Cerebellum (tissue), 4 donors: ENCODE measurements at places on chromosomes 6 and 20.
A peak's percentile ranks its signal among the peaks of the same experiment; 100 is the strongest.

GRCh38 chr6:143901885-143902750 lies 37.8 kb downstream of the ZC2HC1B start:
- no peak for DNase-seq

DNA sequence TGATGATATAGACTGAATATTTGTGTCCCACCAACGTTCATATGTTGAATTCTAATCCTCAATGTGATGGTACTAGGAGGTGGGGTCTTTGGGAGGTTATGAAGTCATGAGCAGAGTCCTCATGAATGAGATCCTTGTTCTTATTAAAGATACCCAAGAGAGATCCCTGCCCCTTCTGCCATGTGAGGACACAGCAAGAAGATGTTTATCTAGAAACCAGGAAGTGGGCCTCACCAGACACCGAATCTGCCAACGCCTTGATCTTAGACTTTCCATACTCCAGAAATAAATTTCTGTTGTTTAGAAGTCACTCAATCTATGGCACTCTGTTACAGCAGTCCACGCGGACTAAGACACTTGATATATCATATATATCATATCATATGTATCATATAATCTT lies 67.7 kb upstream of the GCM1 start:
- DNase-seq = no peak

- DNase-seq = peak; percentile 49
Measured at GRCh38 chr6:105799056-105799455, 287.1 kb upstream of the PRDM1 start.

DNA sequence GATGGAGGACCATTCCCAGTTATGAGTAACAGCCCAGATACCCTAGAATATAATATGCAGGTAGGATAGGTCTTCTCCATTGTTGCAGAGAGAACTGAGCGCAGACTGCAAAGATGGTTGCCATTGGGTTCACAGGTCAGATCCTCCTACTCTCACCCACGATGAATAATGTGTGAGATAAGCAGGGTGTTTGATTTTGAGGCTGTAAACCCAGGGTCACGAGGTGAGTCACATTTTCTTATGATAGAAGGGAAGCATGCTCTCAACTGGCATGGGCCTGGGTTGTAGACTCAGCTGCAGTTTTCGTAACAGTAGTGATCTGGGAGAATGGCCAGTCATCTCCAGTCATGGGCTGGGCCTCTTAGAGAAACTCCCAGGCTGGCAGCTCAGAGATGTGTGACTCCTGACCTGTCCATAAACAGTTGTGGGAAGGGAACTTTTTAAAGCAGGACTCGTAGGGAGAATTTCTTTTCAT lies 74.2 kb downstream of the CD164 start:
- DNase-seq = no peak

- DNase-seq = no peak
Measured at GRCh38 chr6:13920552-13920951, 4.2 kb upstream of the RNF182 start.

DNA sequence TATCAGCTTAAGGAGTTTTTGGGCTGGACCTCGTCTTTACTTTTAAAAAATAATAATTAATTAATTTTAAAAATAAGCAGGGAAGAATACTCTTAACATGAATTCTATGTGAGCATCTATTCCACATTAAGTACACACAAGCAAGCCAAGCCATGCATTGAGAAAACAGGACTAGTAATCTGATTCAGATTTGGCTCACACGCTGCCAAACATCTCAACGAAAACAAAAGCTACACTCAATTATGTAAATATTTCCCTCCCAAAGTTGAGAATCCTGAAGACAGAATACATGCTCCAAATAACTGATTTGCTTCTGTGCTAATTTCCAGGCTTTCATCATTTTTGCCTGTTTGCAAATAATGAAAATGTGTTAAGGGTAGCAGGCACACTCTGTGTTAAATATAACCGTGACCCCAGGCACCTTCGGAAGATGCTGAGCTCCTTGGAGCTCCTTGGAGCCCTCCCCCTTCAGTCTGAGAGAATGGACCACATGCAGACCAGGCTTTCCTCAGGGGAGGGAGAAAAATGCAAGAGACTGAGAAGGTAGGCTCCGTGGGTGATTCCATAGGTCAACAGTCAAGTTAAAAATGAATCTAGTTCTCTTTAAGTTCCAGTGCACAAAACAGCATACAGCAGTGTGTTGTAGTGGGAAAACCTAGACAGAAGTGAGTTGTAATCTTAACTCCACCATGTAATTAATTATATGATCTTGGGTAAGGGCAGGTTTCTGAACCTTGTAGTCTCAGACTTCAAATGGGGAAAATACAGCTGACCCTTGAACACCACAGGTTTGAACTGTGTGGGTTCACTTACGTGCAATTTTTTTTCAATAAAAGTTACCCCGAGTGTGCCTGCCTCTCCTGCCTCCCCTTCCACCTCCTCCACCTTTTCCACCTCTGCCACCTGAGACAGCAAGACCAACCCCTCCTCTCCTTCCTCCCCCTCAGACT lies 161.3 kb upstream of the RREB1 start:
- no peak for DNase-seq

- DNase-seq = no peak
Measured at GRCh38 chr20:53299831-53300230, 293.8 kb downstream of the ZNF217 start.
